ENCODE measurements at places on chromosomes 1 and 21.

GRCh38 chr1:3183411-3183810 lies 114.4 kb downstream of the PRDM16 start:
- DNase-seq = no peak

- DNase-seq = no peak
Observed at GRCh38 chr1:236416165-236416564, 22.1 kb downstream of the EDARADD start.

DNA sequence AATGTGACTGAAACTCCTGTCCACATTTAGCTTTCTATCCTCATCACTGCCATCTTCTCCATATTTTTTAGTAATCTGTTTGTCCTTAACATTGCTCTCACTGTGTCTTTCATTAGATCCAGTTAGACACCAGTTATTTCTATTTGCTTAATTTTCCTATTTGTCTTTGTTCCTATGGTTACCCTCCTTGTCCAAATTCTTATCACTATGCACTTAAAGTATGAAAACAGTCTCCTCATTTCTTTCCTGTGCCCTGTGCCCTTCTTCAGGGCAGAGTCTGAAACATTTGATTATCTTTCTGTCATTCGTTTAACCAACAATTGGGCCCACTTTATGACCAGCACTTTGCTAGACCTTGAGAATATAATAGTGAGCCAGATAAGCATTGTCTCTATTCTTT lies 64.2 kb downstream of the SLC30A7 start:
- DNase-seq = no peak

- no peak for DNase-seq
Observed at GRCh38 chr21:15212206-15212605, 147.4 kb upstream of the NRIP1 start.

GRCh38 chr1:7608628-7609305 lies 162.3 kb upstream of the VAMP3 start:
- DNase-seq = peak; percentile 36

DNA sequence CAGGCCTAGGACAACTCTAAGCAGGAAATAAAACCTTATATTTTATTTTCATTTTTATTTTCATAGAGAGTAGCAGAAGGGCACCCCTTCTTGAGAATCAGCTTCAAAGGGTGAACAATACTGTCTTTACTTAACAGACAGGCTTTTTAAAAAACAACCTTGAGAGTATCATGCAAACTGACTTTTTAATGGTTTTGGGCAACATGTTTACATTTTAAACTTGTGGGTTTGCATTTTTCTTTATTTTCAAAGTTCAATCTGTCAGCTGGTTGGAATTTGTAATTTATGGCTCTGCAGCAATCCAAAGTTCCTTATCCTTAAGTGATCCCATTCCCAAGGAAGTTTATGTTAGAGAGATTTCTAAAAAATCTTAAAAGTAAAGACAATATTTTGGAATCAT lies 392.3 kb upstream of the ADAMTS5 start:
- no peak for DNase-seq

DNA sequence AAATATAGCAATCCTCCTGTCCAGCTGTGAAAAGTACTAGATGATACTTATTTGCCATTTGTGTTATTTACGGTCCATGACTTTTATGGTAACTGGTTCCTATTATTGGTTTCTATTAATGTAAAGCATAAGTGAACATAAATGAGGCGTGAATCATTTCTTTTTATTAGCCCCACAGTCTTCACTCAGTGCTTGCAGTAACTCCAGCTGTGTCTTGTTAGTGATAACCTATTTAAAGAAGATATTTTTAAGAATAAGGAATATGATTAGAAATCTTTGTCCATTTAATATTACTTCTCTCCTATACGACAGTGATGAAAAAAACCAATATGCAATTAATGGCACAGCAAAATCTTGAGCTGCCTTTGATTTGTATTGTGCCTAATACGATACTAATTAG lies 149.9 kb downstream of the SPATA17 start:
- DNase-seq = no peak

GRCh38 chr1:59116920-59117542 lies 179.9 kb upstream of the FGGY start:
- DNase-seq = no peak

- DNase-seq = no peak
Observed at GRCh38 chr21:44785620-44786335, 15.8 kb downstream of the UBE2G2 start.

- DNase-seq = no peak
Observed at GRCh38 chr1:218575079-218575478, 229.9 kb downstream of the TGFB2 start.

GRCh38 chr1:20100632-20101355 lies 18.5 kb downstream of the PLA2G2D start:
- no peak for DNase-seq

GRCh38 chr1:115218699-115219098 lies 119.3 kb downstream of the NGF start:
- no peak for DNase-seq

- DNase-seq = no peak
Observed at GRCh38 chr1:165928075-165928731, 100.8 kb downstream of the UCK2 start.

- no peak for DNase-seq
Observed at GRCh38 chr1:162020150-162020549, 3.5 kb downstream of the OLFML2B start.

DNA sequence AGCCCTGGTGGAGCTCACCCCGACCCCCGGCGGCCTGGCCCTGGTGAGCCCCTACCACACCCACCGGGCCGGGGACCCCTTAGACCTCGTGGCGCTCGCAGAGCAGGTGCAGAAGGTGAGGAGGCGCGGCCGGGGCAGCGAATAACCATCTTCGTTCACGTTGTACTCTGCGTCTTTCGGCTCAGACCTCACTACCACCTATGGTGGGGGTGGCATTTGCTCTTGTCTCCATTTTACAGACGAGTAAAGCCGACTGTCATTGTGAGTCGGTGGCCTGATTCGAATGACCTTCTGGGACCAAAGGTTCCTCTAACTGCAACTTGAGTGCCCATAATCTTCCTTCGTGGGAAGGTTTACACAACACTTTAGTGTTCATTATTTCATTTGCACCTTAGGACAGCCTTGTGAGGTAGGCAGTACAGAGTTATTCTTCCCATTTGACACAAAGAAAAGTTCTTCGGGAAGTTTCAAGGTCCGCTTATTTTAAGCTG lies 506 bp downstream of the C1orf50 start:
- no peak for DNase-seq

DNA sequence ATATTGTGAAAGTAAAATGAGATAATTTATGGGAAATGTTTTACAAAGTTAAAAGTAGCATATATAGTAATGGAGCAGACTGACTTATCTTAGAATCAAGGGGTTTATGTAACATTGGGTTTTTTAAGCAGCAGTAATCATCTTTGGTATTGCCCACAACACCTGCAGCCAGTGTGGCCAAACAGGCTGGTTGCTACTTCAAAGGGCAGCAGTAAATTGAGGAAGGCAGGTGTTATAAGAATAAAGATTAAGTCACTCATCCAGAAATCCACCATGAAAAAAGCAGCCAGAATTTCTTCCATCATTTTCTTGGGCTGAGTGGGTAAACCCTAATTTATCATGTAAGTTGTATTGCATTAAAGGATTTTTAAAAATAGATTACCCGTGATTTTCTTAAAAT lies 16.7 kb downstream of the DYNLT5 start:
- DNase-seq = no peak

GRCh38 chr1:83627045-83627444 lies 371.9 kb downstream of the TTLL7 start:
- no peak for DNase-seq

GRCh38 chr1:199272628-199273086 lies 633.8 kb downstream of the PTPRC start:
- peak; percentile 67 for DNase-seq

DNA sequence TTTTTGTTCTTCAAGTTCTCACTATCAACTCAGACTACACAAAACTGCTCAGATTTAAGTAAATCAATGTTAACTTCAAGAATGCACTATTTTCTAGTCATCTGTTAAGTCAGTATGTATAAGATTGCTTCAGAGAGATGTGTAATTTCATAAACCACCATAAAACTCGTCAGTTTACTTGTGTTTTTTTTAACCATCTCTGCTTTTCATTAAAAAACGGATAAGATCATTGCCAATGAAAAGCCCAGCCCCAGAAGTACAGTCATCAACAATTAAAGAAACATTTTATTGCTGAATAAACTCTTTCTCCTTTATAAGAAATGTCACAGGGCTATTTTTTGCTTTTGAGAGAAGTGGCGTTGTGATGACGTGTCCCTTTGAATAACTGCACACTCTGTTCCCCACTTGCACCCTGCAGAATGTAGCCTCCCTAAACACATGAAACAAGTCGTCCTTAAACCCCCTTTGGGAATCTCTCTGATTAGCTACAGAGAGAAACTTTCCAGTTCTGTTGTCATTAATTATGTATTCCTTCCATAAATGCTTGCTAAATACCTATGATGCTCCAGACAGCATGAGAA lies 202.7 kb upstream of the FOXD3 start:
- no peak for DNase-seq

DNA sequence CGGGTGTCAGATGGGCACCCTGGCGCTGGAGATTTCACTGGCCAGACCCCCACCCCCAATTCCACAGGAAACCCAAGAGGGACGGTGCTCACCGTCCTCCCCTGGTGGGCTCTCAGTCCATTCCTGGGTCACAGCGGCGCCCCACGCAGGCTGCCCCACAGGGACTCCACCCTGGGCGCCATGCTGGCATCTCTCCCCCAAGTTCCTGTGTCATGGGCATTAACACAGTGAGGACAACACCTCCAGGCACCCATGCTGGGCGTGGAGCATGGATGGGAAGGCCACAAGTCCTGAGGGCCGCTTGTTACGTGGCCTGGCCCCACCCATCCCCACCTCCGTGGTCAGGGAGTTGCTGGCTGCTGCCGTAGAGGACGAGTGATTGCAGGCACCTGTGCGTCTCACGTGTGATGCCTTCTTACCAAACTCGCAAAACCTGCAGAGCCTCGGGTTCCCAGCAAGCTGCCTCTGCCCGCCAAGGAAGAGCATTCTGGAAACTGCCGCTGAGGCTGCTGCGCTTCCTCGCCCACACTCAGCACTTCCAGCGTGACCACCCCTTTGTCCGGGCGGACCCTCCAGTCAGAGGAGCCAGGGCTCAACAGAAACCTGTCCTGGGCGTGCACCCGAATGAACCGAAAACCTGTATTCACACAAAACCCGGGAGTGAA lies 60.3 kb downstream of the SLX9 start:
- peak; percentile 66 for DNase-seq

- no peak for DNase-seq
Observed at GRCh38 chr1:12019858-12020509, 686 bp downstream of the MIIP start.

DNA sequence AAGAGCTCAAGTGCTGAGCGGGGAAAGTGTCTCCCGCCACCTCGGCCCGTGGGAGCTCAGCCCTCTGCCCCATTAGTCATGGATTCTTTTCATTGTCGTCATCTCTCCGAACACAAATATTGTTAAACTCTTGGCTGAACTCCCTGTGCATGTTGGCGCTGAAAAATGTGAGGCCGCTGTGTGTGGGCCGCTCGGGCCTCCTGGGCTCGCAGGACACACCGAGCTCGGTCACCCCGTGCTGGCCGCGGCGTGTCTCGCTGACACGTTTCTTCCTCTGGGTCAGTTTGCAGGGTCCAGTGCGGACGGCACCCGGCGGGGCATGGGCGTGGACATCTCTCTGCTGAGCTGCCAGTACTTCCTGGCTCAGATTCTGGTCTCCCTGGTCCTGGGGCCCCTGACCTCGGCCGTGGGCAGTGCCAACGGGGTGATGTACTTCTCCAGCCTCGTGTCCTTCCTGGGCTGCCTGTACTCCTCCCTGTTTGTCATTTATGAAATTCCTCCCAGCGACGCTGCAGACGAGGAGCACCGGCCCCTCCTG lies 25.6 kb downstream of the SLC45A1 start:
- DNase-seq = peak; percentile 74

GRCh38 chr1:56550859-56551188 lies 28.5 kb downstream of the PLPP3 start:
- no peak for DNase-seq

- peak; percentile 56 for DNase-seq
Observed at GRCh38 chr21:44954281-44954771, 14.5 kb downstream of the SLX9 start.

- no peak for DNase-seq
Observed at GRCh38 chr1:150138044-150138443, 11.7 kb upstream of the PLEKHO1 start.

GRCh38 chr1:85606414-85606800 lies 25.8 kb downstream of the CCN1 start:
- DNase-seq = no peak

DNA sequence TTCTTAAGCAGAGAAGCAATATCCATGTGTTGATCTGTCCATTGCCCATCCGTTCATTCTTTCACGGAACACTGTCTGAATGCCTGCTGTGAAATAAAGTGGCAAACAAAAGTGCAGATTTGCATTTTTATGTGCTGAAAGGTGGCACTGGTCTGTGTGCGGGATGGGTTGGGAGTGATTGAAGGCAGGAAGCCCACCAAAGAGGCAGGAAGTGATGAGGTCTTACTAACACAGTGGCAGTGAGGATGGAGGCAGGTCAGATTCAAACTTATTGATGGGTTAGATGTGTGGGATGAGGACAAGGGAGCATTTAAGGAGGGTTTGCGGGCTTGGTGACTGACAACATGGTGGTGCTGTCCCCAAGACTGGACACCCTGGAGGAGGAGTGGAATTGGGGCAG lies 8.3 kb downstream of the PTPRF start:
- no peak for DNase-seq

DNA sequence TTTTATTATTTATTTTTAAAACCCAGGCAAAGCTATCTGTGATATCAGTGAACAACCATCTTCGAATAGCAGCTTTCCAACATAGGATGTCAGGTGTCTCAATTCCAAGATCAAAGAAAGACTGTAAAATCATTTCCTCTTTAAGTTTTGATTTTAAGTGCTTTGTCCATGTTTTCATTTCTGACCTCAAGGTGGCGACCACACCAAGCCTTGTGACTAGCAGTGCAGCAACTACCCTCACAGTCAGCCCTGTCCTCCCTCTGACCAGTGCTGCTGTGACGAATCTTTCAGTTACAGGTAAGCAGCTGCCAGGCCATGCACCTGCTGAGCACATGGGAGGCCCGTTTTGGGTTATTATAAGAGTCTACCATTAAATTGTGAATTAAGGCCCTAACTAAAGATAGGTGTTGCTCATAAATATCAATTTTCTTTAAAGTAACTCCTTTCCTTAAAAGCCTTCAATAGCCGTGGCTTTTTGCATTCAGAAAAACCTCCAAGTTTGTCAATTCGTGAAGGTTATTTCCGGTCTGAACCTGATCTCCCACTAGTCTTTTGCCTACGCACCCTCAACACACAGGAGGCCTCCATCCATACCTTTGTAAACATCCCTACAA lies 117.0 kb downstream of the CD247 start:
- DNase-seq = no peak

- DNase-seq = no peak
Observed at GRCh38 chr1:36239941-36240637, 15.8 kb downstream of the THRAP3 start.

GRCh38 chr1:192350356-192350755 lies 33.6 kb downstream of the RGS21 start:
- DNase-seq = no peak

DNA sequence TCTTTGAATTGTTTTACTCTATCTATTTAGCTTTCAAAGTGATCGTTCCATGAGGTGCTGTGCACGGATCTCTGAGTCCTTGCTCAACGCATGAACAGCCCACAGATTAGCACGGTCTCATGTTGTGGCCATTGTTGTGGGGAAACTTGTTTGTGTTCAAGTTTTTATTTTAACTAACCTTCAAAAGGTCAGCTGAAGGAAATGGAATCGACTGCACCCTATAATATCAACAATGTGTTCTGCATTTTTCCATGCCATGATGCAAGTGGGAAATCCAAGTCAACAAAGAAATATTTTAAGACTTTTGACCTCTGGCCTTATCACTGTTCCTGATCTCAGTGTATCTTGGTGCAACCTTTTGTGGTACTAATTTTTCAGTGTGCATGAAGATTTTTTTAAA lies 6.1 kb downstream of the SH2D1B start:
- no peak for DNase-seq

- no peak for DNase-seq
Observed at GRCh38 chr1:59414406-59415133, 117.7 kb downstream of the FGGY start.

Data from spleen (tissue), 13 donors.